Cardiac atrium fibroblast (primary cell): ENCODE measurements at places on chromosomes 5 and 9. TPM values are rescaled to one million over a fixed set of nuclear protein-coding genes. Genes with fewer than 3 reads are reported as not detected.

Gene HK3
- 0.65 TPM in 1 of 2 replicates, not detected in the other for total RNA-seq

Gene RNF145
- 35.0 and 50.1 TPM in 2 replicates for total RNA-seq

Gene WDR70
- total RNA-seq = 10.7 and 15.6 TPM in 2 replicates

Gene IL5
- not detected in 2 replicates for total RNA-seq

Gene TEK
- 3.2 and 10.5 TPM in 2 replicates for total RNA-seq

Gene PCDHB9
- total RNA-seq = under 0.01 TPM in 1 of 2 replicates, not detected in the other

Gene PIGO
- total RNA-seq = 14.3 and 16.5 TPM in 2 replicates

Gene TMEM215
- total RNA-seq = not detected in 2 replicates

Gene IFNK
- not detected in 2 replicates for total RNA-seq

Gene KCTD16
- under 0.01 and 0.90 TPM in 2 replicates for total RNA-seq

Gene RC3H2
- 26.7 and 34.8 TPM in 2 replicates for total RNA-seq

Gene LCN10
- total RNA-seq = not detected in 2 replicates

Gene PCDHA12
- total RNA-seq = under 0.01 and 0.16 TPM in 2 replicates

Gene CDC23
- 20.9 and 21.9 TPM in 2 replicates for total RNA-seq

Gene PTCD2
- total RNA-seq = 7.0 and 11.0 TPM in 2 replicates

Gene RASGRF2
- 0.18 and 1.3 TPM in 2 replicates for total RNA-seq

Gene SPAAR
- total RNA-seq = 4.5 and 7.5 TPM in 2 replicates

Gene ZNF366
- 0.49 TPM in 1 of 2 replicates, not detected in the other for total RNA-seq

Gene RAB14
- total RNA-seq = 17.7 and 24.3 TPM in 2 replicates

Gene PPP1R2B
- not detected in 2 replicates for total RNA-seq

Gene ELP1
- total RNA-seq = 16.8 and 17.0 TPM in 2 replicates

Gene ITGA2
- total RNA-seq = 4.9 and 10.5 TPM in 2 replicates

Gene GARNL3
- total RNA-seq = 0.81 and 3.2 TPM in 2 replicates

Gene NR3C1
- total RNA-seq = 34.5 and 34.8 TPM in 2 replicates

Gene PTGDS
- total RNA-seq = 4.5 and 15.2 TPM in 2 replicates

Gene PRR16
- 11.9 and 14.1 TPM in 2 replicates for total RNA-seq

Gene BARHL1
- not detected in 2 replicates for total RNA-seq

Gene KLHL9
- total RNA-seq = 24.2 and 25.9 TPM in 2 replicates

Gene PCDHB14
- 0.54 and 1.5 TPM in 2 replicates for total RNA-seq

Gene COL15A1
- 1.3 and 6.2 TPM in 2 replicates for total RNA-seq

Gene SLC46A2
- not detected in 2 replicates for total RNA-seq

Gene FAM151B
- 5.4 and 5.7 TPM in 2 replicates for total RNA-seq

Gene C1QTNF3
- total RNA-seq = 0.65 and 1.6 TPM in 2 replicates

Gene MAMDC4
- 3.2 and 3.6 TPM in 2 replicates for total RNA-seq

Gene C5orf46
- 0.65 TPM in 1 of 2 replicates, not detected in the other for total RNA-seq

Gene NUDT12
- 7.1 and 9.7 TPM in 2 replicates for total RNA-seq

Gene KCNT1
- total RNA-seq = not detected in 2 replicates

Gene ACSL6
- not detected in 2 replicates for total RNA-seq

Gene DMRT2
- not detected in 2 replicates for total RNA-seq

Gene FRRS1L
- 0.16 TPM in 1 of 2 replicates, not detected in the other for total RNA-seq

Gene PCDHA7
- total RNA-seq = 0.16 and 0.72 TPM in 2 replicates

Gene ZFR
- total RNA-seq = 51.6 and 61.2 TPM in 2 replicates

Gene FAM219A
- 17.0 and 19.3 TPM in 2 replicates for total RNA-seq

Gene AK8
- total RNA-seq = 1.4 TPM in 1 of 2 replicates, not detected in the other

Gene AK1
- total RNA-seq = 91.3 and 105 TPM in 2 replicates

Gene SVEP1
- 87.2 and 110 TPM in 2 replicates for total RNA-seq

Gene AGXT2
- total RNA-seq = not detected in 2 replicates

Gene RPL37
- 51.6 and 62.5 TPM in 2 replicates for total RNA-seq

Gene MPDZ
- total RNA-seq = 26.9 and 28.0 TPM in 2 replicates

Gene HSPB3
- 0.81 TPM in 1 of 2 replicates, not detected in the other for total RNA-seq

Gene SLC1A3
- total RNA-seq = 3.8 and 5.0 TPM in 2 replicates

Gene ACOT12
- total RNA-seq = 0.72 TPM in 1 of 2 replicates, not detected in the other

Gene OR1K1
- not detected in 2 replicates for total RNA-seq

Gene NEURL1B
- 11.2 and 21.7 TPM in 2 replicates for total RNA-seq

Gene C5orf15
- total RNA-seq = 74.7 and 80.8 TPM in 2 replicates

Gene IFNA21
- total RNA-seq = not detected in 2 replicates

Gene PAPPA
- total RNA-seq = 78.9 and 269 TPM in 2 replicates

Gene PRUNE2
- total RNA-seq = 5.2 and 17.8 TPM in 2 replicates

Gene DMRTA1
- total RNA-seq = not detected in 2 replicates
